Activated T-helper 2 cell treated with anti-CD3 and anti-CD28 coated beads, Interferon-gamma antibody, Interleukin-2, Interleukin-4, amounts not matched to agents 10 μg/mL and 5 μg/mL and 100 μg/mL, durations not matched to agents 14 hours and 24 hours and 36 hours (primary cell): ENCODE measurements at places on chromosomes 3 and 15. TPM values are rescaled to one million over a fixed set of nuclear protein-coding genes. Genes with fewer than 3 reads are reported as not detected.
A peak's percentile ranks its signal among the peaks of the same experiment; 100 is the strongest.

HGD gene
- total RNA-seq, result 0.14 and 0.76 TPM in 2 replicates

KIF15 gene
- total RNA-seq, result 28.5 and 28.7 TPM in 2 replicates

ZPLD1 gene
- total RNA-seq, result not detected in 2 replicates

PIGX gene
- total RNA-seq, result 65.7 and 70.8 TPM in 2 replicates

SUSD5 gene
- not detected in 2 replicates for total RNA-seq

ACP3 gene
- total RNA-seq, result not detected in 2 replicates

CATSPER2 gene
- 8.3 and 9.8 TPM in 2 replicates for total RNA-seq

PCLAF gene
- 59.9 and 72.3 TPM in 2 replicates for total RNA-seq

GOLGA6B gene
- not detected in 2 replicates for total RNA-seq

NAALADL2 gene
- not detected in 2 replicates for total RNA-seq

ZNF197 gene
- 10.4 and 10.7 TPM in 2 replicates for total RNA-seq

PATL2 gene
- total RNA-seq, result 15.3 and 16.9 TPM in 2 replicates

CGNL1 gene
- total RNA-seq, result not detected in 2 replicates

- no peak for DNase-seq
These were observed 889.2 kb downstream of the PDCD6IP start for GRCh38 chr3:34687671-34688070.

DNA sequence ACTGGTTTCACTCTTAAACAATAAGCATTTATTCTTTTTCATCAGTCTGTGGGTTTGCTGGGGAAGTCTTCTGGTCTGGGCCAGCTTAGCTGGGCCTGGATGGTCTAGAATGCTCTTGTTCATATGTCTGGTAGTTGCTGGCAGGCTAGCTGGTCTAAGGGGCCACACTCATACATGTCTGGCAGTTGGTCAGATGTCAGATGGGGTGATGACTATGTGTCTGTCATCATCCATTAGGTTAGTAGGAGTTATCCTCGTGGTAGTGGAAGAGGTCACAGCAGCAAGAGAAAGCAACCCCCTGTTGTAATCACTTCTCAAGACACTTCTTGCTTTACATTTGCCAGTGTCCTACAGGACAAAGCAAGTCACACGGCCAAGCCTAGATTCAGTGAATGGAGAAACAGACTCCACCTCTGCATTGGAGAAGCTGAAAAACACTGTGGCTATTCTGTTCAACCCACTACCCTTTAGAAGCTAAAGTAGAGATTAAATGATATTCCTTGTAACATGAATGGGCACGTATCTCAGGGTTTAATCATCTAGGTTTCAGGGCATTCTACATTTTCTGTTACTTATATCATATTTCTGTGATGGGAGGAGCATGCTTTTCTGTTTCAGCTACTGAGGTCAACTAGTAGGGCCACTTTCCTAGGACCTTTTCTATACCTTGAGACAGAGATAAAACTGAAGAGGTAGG is 5.5 kb upstream of the ARID3B start:
- no peak for DNase-seq

GRCh38 chr15:60634815-60635214 is 155.9 kb upstream of the ICE2 start:
- DNase-seq, result no peak

DNA sequence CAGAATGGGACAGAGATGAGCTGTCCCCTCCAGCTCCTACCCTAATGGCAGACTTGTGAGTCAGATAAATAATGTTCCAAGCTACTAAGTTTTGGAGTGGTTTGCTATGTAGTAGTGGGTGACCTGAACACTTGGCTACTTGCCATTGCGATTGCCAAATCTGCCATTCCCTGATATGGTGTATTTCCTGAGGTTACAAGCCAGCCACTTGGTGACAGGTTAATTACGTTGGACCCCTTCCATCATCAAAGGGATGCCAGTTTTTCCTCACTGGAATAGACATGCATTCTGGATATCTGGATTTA is 33.6 kb downstream of the MORF4L1 start:
- DNase-seq, result no peak

DNA sequence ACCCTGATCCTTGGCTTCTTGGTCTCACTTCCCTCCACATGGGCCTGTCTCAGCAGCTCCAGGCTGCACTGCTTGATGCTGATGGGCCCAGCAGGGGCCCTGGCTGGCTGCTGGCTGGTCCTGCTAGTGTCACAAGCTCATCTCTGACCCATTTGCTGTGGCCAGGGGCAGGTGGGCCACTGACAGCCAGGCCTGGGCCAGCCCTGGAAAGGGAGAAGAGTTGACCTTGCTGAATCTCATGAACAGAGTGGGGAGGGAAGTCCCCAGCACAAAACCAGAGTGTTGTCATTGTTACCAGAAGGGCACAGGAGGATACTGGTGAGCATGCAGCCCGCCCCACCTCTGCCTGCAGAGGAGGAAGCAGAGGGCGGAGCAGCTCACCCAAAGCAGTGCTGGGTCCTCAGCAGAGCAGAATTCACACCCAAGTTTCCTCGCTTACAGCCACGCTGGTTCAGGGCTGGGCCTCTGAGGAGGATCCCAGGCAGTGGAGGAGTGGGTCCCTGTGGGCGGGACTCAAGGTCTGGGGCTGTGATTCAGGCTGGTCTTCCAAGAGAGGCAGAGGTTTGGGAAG is 7.6 kb upstream of the KLF15 start:
- no peak for DNase-seq

DNA sequence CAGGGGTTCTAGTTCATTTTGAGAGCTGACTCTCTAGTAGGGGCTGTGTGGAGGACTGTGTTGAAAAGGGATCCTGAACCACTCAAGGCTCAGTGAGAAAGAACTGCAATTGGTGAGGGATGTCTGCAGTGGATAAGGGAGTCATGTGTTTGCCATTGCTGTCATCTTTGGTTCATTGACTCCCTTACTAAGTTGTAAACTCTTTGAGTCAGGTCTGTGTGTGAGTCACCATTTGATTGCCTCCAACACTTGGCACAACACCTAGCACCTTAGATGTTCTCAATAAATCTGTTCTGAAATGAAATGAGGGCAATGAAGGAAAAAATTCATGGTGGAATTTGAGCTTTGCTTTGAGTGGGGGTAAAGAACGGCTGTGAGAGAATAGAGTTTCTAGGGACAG is 51.7 kb downstream of the PLS1 start:
- no peak for DNase-seq

GRCh38 chr15:74157868-74158827 is 15.4 kb upstream of the ISLR start:
- DNase-seq, result no peak

GRCh38 chr15:34650177-34650576 is 66.7 kb upstream of the GOLGA8B start:
- DNase-seq, result no peak

- peak; percentile 41 for DNase-seq
These were observed 48.5 kb downstream of the THBS1 start for GRCh38 chr15:39629371-39629770.

GRCh38 chr3:160084998-160085397 is 96.4 kb downstream of the IL12A start:
- no peak for DNase-seq

DNA sequence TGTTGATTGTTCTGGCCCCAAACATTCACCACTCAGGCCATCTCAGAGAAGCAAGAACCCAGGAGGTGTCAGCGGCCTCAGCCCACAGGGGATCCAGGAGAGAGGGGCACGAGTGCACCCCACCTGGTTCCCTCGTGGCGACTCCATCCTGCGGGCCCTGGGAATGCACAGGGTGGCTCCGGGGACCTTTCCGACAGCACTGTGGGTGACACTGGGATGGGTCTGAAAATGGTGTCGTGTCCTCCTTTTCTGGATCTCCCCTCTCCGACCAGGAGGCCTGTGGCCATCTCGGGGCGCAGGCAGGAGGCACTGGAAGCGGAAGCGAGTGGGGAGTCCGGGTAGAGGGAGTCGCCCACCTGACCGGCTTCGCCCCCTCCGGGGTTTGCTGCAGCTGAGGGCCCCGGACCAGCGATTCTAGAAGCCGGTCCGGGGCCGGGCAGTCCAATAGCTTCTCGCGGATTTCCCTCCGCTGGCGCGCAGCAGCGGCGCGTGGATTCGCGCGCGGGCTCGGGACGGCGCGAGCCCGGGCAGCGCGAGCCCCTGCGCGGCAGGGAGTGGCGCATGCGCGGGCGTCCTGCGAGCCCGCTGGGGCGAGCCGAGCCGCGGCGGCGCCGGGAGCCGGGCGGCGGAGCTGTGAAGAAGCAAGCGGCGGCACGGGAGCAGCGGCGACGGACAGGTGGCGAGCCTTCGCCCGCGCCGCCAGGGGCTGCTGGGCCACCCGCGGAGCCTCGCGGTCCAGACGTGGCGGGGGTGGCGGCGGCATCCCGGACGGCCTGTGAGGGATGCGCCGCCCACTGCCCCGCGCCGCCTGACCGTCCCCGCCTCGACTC is at the start of gene DOCK3:
Gene DOCK3, plus strand, starts transcription at position 579 of the 830 bp plus-strand sequence. CDS start 337 bp downstream, outside the sequence.
- DNase-seq, result peak; percentile 56

DNA sequence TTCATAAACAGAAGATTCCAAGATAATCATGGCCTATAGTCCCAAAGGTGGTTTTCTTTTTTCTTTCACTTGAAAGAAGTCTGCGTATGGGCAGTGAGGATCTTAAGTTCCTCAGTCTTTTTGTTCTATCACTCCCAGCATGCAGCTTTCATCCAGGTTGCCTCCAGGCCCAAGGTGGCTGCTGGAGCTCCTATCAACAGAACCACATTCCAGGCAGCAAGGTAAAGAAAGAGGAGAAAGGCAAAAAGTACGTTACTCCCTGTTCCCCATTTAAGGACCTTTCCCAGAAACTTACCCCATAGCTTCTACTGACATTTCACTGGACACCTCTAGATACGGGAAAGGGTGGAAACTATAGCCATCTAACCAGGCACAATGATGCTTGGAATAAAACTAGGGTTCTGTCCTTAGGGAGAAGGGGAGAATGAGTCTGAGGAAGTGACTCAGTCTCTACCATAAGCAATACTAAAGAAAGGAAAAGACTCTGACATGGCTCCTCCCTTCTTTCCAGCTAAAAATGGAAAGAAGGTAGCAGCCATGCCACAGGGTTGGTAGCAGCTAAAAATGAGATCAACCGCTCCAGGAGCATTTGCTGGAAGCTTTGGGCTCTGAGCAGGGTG is 313.9 kb upstream of the NR2E3 start:
- DNase-seq, result no peak

GRCh38 chr3:139482206-139482605 is 5.9 kb upstream of the RBP2 start:
- DNase-seq, result no peak

- no peak for DNase-seq
These were observed 110.2 kb upstream of the EPHA3 start for GRCh38 chr3:88997260-88997659.

GRCh38 chr3:42289026-42289425 is 23.0 kb upstream of the CCK start:
- no peak for DNase-seq

- no peak for DNase-seq
These were observed 46.1 kb downstream of the SMAD6 start for GRCh38 chr15:66747886-66748707.

- peak; percentile 50 for DNase-seq
These were observed 675 bp downstream of the RBM15B start for GRCh38 chr3:51391566-51392354.

GRCh38 chr15:69855258-69856000 is 242.3 kb downstream of the TLE3 start:
- DNase-seq, result no peak

DNA sequence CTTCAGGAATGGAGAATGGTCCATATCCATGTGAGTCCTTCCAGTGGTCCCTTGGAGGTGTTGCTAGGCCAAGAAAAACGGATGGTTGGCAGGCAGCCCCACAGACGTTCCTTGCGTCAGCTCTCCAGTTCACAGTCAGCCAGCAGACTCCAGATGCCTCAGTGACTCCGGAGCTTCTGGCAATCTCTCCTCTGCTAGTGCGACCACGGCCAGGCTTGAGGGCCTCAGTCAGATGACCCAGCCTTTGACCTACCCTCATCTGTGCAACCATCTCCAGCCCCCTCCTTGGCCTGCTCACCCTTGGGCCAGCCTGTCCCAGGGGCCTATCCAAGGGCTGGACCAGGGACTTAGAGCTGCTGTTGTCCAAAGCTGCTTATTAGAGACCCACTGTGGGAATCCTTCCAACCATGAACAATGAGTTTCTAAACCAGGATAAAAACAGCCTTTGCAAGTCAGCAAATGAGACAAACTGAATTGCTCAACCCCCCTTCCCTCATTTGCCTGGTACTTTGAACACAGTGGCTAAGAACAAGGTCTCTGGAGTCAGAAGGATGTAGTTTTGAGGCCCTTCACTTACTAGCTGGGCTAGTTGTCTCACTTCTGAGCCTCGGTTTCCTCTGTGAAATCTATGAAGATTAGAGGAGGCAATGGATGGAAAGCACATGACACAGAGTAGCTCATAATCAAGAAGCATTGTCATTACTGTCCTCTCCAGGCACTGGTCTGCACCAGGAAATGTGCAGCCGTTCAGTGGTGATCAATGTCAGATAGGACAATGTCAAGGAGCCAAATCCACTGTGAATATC is 44.8 kb downstream of the ANP32A start:
- DNase-seq, result no peak

DNA sequence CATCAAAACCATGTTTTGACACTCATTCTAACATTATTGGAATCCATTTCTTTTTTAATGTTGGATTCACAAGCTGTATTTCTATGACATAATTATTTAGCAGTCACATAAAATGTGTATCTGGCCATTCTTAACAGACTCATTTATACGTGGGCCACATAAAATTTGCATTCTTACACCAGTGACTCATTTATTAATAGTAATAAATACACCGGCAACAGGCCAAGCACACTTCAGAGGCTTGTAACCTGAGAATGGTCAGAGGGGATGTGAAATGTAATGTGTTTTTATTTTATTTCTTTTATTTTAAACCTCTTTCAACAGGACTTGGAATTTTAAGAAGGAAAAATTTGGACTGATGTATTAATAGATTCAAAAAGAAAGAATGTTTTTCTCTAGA is 384.9 kb upstream of the RARB start:
- no peak for DNase-seq

DNA sequence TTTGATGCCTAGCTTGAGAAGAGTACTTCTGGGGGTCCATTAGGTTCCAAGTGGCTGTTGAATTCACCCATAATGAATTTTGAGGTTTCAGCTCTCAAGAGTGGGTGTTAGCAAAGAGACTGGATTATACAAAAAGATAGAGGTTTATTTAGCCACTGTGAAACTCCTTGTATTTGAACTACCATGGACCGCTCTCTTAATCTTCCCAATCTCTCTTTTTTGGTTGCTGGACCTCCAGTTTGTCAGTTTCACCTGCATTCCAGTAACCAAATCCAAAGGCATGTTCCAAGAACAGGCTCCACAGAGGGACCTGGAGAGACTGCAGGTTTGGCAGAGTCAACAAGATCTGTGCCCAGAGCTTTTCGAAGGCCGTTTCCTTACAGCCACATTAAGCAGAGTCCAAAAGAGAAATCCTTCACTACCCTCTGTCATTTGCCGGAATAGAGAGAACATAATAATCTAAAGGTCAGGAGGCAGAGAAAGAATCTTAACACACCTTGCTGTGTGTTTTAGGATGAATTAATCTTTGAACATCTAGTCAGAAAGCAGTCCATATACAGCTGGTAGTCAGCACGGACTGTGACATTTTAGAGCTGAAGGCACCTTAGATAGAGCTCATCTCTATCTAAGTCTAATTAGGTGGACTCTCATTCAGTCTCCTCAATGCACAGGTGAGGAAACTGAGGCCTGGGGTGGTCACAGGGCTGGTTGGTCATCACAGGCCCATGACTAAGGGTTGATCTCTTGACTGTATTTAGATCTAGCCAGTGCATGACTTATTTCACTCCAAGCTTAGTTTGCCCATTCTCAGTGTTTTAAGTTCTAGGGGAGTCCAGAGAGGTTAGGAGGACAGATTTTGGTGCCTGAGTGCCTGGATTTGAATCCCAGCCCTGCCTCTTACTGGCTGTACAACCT is 1.3 kb downstream of the ABHD2 start:
- no peak for DNase-seq
